Activated naive CD4-positive, alpha-beta T cell treated with anti-CD3 and anti-CD28 coated beads, Interleukin-2, amount 50 U/mL, for 16 hours (primary cell): ENCODE measurements at places on chromosomes 16 and 17.

- no peak for DNase-seq
Measured at GRCh38 chr16:27894386-27894785, 169.1 kb downstream of the GSG1L start.

GRCh38 chr16:30553393-30553899 lies 4.7 kb downstream of the ZNF764 start:
- DNase-seq, result no peak

DNA sequence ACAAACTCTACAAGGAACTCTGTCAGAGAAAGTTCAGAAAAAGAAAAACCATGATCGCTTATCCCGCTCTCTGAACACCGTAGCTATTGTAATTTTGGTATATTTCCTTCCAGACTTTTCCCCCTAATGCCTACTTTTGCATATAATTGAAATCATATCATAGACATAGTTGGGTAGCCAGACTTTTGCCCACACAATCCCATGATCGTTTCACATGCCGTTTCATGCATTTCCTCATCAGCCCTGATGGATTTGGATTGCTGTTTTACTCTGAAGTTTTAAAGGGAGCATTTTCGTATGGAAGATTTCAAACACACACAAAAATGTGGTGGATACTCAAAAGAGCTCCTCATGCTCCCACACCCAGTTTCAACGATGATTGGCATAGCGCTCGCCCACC lies 31.3 kb downstream of the COX4I1 start:
- DNase-seq, result no peak

DNA sequence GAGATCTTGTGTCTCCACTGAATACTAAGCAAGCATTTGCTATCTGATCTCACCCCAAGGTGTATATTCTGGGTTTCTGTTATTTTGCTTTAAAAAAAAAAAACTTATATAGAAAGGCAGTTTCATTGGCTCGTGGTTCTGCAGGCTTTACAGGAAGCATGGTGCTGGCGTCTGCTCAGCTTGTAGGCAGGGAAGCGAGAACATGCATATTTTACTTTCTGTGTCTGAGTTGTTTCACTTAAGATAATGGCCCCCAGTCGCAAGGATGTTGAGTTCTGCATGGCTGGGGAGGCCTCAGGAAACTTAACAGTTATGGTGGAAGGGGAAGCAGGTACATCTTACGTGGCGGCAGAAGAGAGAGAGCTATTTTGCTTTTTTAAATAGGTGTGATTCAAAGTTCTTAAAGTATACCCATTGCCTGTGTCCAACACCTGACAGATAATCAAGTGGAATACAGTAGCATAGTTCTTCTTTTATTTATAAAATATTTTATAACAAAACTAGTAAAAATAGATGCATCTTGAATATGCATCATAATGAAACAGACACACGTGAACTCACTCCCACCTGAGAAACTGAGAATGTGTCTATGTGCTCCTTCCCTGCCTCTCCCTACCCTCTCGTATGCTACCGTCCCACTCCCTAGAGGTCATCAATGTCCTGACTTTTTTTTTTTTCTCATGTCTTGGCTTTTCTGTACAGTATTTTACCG lies 15.4 kb upstream of the ARHGAP17 start:
- no peak for DNase-seq

DNA sequence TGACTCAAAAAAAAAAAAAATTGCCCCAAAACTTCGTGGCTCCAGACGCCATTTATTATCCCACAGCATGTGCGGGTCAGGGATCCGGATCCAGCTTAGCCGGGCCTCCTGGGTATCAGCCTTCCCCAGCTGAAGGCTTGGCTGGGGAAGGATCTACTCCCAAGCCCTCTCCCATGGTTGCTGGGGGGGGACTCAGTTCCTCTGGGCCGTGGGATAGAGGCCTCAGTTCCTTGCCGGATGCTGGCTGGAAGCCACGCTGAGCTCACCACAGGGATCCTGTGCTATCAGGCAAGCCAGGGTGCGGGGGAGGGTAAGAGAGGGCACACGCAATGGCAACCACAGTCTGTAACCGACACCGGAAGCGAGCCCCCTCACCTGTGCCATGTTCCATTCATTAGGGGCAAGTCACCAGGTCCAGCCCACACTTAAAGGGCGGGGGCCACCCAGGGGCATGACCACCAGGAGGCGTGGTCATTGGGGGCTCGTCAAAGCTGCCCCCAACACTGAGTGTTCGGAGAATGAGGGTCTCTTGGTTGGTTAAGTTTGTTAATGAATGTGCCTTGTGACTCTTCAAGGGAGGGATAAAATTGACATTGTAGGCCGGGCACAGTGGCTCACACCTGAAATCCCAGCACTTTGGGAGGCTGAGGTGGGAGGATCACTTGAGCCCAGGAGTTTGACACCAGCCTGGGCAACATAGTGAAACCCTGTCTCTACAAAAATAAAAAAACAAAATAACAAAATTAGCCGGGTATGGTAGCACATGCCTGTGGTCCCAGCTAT lies 210.0 kb upstream of the GSE1 start:
- DNase-seq, result peak; percentile 4

GRCh38 chr17:11487469-11487868 lies 110.8 kb upstream of the DNAH9 start:
- no peak for DNase-seq

DNA sequence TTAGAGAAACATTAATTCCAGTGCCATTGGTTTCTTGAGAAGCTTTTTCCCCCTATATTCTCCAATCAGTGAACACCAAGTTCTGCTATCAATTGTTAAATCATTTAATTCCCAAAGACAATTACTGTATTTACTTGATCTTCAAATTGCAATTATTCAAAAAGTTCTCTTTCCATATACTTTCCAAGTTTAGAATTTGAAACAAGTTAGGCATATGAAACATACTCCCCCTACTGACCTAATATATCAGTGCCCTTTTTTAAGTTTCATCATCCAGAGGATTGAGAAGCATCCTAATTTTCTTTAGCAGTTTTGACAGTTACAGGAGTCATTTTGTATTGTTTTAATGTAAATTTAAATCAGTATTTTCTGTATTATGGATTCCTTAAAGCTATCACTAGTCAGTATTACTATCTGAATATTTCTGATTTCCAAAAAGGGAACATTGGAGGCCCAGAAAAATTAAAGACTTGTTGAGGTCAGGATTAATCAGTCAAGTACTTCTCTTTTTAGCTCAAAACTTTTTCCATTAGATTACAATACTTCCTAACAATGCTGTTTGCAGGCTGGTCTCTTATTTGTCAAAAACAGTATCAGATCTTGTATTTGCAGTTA lies 16.3 kb downstream of the MEIOC start:
- DNase-seq, result no peak

DNA sequence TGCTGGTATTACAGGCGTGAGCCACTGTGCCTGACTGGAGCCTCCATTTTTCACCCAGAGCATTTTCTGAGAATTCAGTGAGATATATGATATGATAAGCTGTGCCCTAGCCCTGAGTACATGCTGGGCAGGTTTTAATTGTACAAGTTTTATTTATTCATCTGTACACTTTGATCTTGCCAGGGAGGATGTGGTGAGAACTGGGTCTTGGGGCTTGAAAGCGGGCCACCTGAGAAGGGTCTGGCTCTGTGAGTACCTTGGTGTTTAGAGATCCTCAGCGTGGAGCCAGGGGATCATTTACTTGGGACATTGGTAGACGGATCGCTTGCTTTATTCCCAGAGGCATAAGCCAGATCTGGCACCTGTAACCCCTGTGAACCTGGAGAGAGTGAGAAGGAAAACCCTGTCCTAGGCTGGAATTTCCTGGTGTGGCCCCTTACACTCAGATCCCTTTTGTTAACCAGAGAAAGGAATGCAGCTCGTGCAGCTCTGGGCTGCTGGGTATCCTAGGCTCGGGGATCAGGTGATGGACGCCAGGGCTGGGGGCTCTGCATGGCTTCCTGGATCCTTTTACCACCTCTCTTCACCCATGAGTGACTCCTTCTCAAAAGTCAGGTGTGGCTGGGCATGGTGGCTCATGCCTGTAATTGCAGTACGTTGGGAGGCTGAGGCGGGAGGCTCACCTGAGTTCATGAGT lies 91.9 kb downstream of the ABCC1 start:
- no peak for DNase-seq

GRCh38 chr16:7449306-7449705 lies 116.7 kb downstream of the RBFOX1 start:
- DNase-seq, result no peak

DNA sequence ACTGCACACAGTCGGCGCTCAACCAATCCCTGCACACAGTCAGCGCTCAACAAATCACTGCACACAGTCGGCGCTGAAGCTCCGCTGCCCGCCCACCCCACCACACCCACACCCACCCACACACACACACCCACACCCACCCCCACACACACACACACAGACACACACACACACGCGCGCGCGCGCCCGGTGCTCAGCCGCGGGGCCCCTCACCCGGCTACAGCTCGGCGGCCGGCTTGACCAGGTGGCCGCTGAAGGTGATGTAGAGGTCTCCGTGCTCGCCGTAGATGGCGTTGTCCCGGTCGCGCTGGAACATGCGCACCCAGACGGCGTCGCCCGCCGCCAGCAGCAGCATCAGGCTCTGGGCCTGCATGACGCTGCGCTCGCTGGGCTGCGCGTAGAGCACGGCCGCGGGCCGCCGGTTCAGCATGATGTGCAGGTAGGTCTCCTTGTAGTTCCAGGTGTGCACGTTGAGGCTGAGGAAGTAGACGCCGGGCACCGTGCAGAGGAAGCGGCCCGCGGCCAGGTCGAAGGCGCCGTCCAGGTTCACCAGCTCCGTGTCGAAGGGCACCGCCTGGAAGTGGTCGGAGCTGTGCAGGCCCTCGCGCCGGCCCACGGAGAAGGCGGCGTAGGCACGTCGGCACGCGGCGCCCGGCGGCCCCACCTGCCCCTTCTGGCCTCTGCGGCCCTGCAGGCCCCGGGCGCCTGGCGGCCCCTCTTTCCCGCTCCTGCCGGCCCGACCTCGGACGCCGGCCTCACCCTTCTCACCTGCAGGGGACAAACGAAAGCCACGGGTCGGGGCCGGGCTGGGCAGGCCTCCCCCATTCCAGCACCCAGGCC lies 2.5 kb downstream of the C1QTNF8 start:
- no peak for DNase-seq

DNA sequence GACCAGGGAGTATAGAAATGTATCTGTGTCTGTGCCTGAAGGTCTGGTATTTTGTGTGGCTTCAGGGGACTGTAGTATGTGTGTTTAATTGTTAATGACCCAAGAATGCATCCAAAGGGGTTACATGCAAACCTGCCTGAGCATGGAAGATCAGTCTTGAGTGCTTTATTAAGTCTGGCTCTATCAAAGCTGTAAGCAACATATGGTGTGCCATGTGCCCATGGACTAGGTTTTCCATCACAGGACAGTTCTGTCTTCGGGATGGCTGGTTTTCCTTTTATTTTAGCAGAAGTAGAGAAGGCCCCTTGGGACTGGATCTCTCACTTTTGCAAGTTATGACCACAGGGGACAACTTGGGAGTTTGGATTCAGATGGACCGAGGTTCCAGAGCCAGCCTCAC lies 18.2 kb downstream of the RBFOX1 start:
- no peak for DNase-seq

GRCh38 chr16:66741950-66742808 lies 9.2 kb downstream of the DYNC1LI2 start:
- no peak for DNase-seq

DNA sequence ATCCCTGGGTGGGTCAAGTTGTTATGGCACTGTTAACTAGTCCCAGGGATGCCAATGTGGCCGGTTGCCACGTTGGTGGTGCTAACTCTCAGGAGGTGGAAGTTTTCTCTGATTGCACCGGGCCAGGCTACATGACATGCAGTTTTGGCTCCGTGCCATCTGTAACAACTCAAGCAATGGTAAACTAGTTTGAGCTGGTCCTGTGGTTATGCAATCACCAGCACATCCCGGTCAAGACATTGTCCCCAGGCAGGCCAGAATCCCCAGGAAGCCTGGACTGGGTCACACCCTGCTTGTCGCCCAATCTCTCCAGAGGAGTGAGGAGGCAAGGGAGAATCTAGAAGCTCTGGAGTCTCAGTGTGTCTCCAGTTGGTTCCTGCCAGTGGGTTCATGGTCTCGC lies 10.1 kb upstream of the CCL17 start:
- no peak for DNase-seq

DNA sequence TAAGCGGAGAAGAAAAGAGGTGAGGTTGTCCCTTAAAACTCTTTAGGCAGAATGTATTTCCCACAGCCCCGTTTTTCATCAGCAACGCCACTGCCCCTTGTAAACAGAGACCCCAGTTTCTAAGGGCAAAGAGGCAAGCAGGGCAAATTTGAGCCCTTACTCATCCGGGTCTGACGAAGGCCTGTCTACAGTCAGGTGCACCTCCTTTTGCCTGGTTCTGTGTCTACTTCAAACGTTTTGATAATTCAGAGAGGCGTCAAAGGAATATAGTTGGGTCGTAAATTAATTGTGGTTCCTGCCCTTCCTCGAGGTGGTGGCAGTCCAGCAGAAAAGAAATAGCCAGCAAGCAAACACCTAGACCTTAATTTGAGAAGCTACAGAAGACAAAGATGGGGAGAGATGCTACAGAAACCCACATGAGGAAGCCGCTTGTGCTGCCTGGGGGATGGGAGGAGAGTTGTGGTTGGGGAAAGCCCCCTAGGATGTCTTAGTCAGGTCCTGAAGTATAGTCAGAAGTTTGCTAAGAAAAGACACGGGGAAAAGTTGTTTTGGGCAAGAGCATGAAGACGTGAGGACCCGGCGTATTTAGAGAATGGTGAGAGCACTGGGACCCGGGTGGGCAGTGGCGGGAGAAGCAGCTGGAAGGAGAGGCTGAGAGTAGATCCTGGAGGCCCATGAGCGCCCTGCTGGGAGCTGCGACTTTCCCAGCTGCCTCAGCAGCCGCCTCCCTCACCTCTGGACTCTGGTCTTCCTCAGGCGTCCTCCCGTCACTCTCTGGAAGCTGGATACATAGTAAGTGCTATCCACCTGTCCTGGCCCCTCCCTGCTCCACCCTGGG lies 2.4 kb downstream of the FBRS start:
- peak; percentile 85 for DNase-seq

GRCh38 chr17:73476890-73477350 lies 165.1 kb upstream of the CDC42EP4 start:
- DNase-seq, result no peak

DNA sequence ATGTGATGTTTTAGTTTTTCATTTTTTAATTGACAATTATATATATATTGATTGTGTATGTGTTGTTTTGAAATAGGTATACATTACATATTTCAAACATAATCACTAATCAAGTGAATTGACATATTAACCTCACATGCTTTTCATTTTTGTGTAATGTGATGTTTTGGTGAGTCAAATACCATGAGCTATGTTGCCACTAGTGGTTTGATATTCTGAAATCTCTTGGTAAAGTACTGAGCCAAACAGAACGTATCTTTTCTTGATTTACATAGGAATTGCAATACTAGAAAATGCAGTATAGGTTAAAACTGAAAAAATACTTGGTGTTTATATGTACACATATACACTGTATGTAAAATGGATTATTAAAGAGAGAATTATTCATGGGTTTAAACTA lies 65.2 kb upstream of the SIAH1 start:
- no peak for DNase-seq
